ENCODE measurements at places on chromosomes 11 and 22.

GRCh38 chr11:126308271-126308671 lies 4.4 kb downstream of the DCPS start:
- DNase-seq = no peak

DNA sequence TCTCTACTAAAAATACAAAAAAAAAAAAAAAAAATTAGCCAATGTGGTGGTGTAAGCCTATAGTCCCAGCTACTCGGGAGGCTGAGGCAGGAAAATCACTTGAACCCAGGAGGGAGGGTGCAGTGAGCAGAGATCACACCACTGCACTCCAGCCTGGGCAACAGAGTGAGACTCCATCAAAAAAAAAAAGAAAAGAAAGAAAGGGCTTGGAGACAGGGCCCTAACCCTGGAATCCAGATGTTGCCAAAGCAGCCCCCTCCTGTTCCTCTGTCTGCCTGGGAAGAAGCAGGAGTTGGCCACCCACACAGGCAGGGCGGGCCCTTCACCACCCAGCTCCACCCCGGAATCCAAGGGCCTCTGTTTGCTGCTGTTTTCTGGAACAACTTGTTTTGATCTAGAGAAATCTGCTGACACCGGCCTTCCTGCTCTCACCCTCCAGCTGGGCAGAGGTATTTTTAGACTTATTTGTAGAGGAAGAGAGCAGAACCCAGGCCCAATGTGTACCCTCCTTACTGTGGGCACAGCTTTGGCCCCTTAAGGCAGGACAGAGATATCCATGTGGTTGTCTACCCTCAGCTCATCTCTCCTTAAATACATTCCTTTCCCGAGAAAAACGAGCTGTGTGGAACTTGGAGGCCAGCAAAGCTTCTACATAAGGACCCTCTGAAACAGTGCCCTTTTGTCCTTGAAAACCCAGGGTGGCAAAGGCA lies 2.7 kb upstream of the NEAT1 start:
- DNase-seq = peak; percentile 89

- no peak for DNase-seq
Observed at GRCh38 chr11:126279191-126279590, 3.7 kb upstream of the TIRAP start.

DNA sequence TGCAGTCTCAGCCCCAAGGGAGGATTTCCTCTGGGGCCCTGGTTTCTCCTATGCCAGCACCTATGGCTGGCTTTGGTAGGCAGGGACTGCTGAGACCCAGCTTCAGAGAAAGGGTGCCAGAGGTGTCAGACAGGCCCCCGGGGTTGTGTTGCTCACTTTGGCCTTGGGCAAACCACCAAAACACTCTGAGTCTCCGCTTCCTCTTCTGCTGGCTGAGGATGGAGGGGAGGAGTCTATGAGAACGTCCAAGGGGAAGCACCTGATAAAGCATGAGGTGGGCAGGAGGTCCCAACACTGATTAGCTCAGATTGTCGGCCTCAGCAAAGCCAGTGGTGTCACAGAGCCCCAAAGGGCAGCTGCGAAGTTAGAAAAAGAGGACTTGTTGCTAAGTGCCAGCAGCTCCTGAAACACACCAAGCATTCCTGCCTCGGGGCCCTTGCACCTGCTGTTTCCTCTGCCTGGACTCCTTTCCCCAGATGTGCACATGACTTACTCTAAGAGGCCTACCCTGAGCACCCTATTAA lies 10.5 kb downstream of the SMTNL1 start:
- no peak for DNase-seq

DNA sequence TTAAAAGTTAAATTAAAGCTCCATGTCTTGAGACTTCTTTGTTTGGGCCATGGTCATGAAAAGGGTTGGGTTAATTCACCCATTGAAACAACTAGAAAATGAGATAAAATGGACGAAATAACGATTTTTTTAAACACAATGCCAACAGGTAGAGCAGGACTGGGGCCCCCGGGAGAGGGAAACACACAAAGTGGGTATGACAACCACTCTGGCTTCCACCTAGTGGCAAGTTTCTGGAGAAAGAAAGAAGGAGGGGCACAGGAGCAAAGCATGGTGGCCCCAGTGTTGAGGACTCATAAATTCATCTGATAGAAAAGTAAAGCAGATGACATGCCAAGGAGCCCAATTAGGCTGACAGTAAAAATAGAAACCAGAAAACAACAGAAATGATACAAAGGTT lies 68.4 kb downstream of the MYEOV start:
- DNase-seq = no peak

GRCh38 chr22:36144886-36145541 lies 15.5 kb downstream of the APOL3 start:
- peak; percentile 73 for DNase-seq

DNA sequence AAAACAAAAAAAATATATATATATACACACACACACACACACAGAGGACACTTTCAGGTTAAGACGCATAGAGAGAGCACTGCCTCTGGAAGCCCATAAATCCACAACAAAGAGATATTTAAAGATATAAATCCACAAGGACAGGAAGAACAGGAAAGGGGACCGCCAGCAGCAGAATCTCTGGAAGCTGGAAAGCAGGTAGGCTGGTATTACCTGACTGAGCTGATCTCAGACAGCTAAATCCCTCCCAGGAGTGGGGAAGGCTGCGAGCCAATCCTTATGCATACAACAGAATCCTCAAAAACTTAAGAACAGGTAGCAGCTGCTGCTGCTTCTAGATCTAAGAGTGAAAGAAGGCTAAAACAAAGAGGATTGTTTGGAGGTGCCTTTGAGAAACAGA lies 1.8 kb upstream of the MCAT start:
- no peak for DNase-seq
